ENCODE measurements at places on chromosomes 5 and 9. TPM values are rescaled to one million over a fixed set of nuclear protein-coding genes. Genes with fewer than 3 reads are reported as not detected.

PLAA gene
- total RNA-seq: 25.2 TPM

ARSI gene
- 5.7 TPM for total RNA-seq

CCL27 gene
- total RNA-seq: not detected

DNA sequence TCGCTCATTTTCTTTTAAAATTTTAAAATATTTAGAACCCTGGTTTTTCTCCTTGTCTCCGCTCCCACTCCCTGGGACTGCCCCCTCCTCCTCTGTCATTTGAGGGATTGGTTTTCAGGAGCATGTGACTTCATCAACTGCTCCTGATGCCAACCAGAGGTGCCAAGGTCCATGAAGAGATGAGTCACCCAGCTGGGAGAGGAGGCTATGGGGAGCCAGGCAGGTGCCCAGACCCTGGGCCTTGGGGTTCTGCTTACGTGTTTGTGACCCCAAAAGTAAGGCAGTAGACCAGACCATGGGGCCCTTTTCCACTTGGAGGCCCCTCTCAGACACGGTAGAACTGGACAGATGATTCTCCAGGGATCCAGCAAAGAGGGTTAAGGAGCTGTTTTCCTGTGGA, 167.0 kb downstream of the FGF18 start:
- DNase-seq: no peak
- H3K27me3 ChIP-seq: no peaks in the 10 kb centered on the region
- H3K4me3 ChIP-seq: no peak overlapping the region
- H3K4me1 ChIP-seq: peaks cover 10% of the 10 kb centered on the region

DNA sequence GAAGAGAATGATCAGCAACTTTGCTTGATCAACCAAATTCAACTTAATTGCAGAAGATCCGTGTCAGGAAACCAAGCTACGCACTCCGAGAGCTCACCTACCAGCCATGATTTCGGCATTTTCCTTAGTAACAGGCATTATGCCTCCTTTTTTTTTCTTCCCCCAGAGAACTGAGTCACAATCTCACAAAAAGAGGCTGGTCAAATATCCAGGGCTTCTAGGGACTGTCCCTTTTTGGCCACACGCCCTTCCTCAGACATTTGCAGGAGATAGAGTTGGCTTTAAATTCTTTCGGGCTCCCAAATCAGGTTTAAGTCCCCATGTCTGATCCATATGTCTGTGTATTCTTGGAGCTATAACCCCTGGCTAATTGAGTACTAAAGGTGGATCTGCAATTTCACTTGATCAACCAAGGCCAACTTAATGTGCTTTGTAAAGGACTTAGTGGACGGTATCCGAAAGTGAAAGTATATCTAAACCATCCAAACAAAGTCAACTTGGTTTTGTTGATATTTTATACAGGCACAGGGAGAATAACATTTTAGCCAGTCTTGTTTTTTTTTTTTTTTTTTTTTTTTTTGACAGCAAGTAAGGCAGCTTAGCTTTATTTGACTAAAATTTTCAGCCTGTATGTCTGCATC, 100.8 kb upstream of the TBCA start:
- DNase-seq: no peak
- H3K36me3 ChIP-seq: no peaks in the 10 kb centered on the region
- H3K27me3 ChIP-seq: no peaks in the 10 kb centered on the region
- H3K27ac ChIP-seq: no peak overlapping the region

DNA sequence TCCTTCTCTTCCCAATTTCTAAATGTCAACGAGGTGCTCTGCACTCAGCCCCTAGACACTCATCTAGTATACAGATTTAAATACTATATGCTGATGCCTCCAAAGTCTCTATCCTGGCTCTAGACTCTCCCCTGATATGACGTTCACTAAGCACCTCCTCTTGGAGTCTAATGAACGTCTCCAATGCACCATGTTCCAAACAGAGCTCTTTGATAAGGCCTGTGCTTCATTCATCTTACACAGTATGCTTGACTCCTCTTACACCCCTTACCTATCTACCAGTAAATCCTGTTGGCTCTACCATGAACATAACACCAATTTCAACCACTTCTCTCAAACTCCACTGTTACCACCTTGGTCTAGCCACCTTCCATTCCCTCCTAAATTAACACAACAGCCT, 25.7 kb downstream of the OXCT1 start:
- no peaks in the 10 kb centered on the region for H3K27me3 ChIP-seq
- H3K27ac ChIP-seq: no peak overlapping the region
- H3K4me1 ChIP-seq: no peaks in the 10 kb centered on the region
- peaks cover 8% of the 10 kb centered on the region for H3K36me3 ChIP-seq
- no peak overlapping the region for H3K4me3 ChIP-seq

All from lung (tissue), 17 donors.